Activated CD4-positive, alpha-beta T cell treated with anti-CD3 and anti-CD28 coated beads, Interleukin-2, amount 50 U/mL, for 24 hours (primary cell): ENCODE measurements at places on chromosomes 7 and 10.

- DNase-seq: no peak
Measured at GRCh38 chr7:135441791-135442190, 68.1 kb downstream of the CNOT4 start.

DNA sequence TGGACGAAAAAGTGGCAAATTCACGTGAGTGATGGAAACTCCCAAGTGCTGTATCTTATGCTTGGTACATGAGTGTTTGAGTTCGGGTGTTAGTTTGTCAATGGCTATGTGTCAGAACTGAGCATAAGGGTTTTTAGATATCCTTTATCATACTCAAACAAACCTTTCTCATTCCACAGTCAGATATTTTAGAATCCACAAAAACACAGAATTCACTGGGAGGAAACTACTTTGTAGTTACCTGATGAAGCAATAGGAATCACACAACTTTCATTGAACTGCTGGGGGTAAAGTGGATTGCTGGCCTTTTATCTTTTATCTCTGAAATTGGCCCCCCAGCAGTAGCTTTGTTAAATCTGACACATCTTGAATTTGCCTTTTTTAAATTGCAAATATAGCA is 64.0 kb downstream of the DKK1 start:
- DNase-seq: no peak

DNA sequence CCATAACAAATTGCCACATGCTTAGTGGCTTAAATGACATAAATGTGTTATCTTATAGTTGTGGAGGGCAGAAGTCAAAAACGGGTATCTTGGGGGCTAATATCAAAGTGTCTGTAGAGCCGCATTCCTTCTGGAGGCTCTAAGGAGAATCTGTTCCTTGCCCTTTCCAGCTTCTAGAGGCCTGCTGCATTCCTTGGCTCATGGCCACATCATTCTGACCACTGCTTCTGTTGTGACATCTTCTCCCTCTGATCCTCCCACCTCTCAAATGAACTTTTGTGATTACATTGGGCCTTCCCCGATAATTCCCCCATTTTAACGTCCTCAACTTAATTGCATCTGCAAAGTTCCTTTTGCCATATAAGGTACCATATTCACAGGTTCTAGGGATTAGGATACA is 76.1 kb downstream of the CYP26A1 start:
- no peak for DNase-seq

DNA sequence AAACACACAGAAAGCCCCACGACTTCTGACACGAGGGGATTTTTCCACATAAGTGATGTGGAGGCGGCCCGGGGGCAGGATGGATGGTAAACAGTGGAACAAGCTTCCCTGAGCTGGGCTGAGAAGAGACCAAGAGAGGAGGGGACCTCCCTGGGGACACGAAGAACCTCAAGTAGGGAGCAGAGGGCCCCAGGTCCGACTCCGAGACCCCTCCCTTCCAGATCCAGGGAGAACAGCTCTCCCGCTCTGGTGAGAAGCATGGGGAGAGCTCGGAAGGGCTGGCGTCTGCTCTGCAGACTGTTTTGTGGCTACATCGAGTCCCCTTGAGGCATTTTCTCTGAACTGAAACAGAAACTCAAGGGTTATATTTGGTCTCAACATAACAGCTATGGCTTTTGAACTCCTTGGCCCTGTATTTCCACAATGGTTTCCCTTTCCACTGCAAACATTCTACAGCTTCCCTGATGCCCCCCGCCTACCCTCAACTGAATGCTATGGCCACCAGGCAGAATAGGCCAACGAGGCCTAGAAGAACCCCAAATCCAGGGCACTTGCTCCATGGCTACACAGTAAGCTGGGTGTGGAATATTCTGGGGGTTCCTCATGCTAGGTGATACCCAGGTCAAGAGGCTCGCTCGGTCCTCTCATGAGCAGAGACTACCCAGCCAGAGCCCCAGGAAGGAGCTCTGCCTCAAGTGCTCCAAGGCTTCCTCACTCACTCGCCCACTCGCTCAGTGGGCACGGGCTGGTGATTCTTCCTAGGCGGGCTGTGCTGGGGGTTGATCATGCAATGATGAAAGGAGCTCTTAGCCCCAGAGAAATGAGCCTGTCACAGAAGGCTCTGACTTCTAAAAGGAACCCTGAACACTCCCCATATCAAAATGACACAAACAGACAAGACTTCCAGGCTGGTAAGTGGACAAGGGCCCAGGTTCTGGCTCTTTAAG is 47.5 kb downstream of the FAM53B start:
- DNase-seq: no peak

DNA sequence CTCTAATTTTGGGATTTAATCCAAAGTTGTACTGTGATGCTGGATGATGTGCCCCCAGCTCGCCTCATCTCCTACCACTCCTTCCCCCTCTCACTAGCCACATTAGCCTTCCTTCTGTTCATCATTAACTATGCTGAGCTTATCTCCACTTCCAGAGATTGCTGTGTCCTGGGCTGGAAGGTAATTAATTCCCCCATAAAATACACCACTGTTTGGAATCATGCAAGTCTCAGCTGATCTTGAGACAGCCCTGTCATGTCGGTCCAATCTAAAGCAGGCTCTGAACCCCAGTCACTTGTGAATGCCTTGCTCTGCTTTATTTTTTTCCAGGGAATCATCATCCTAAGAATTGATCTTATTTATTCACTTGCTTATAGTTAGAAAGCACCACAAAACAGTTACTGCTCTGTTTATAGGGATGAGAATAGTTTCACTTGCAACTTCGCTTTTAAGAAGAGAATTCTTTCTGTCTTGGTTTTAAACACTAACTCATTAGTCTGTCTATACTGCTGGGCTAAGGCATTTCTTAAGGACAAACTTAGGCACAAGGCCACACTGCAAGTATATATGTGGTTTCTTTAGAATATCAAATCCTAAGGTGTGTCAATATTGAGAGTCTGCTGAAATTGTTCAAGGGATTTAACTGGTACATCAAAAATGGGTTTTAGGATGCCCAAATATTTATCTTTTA is 341.1 kb upstream of the SEMA3A start:
- no peak for DNase-seq

DNA sequence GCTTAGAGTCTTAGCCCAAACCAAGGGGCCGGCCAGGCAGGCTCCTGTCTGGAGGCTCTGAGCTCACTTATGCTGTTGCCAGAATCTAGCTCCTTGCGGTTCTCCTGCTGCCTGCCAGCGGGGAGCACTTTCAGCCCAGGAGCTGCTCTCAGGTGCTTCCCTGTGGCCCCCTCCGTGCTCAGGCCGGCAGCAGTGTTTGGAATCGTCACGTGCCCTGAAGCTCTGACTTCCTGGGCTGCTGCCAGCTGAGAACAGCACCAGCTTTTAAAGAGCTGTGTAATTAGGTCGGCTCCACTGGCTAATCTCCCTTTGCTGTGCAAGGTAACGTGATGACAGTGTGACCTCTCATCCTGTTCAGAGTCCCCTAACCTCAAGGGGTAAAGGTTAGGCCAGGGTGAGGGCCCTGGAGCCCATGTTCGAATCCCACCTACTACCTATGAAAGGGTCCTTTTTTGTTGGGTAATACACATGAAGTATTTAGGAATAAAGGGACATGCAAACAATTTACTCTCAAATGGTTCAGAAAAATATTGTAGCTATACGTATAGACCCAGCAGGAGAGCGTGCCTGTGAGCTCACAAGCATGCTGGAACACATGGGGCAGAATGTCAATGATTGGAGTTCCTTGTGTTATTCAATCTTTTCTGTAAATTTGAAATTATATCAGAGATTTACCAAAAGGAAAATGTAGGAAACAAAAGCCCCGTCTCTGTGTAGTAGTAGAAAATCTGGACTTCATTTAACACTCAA is 16.6 kb downstream of the ZNF862 start:
- no peak for DNase-seq

DNA sequence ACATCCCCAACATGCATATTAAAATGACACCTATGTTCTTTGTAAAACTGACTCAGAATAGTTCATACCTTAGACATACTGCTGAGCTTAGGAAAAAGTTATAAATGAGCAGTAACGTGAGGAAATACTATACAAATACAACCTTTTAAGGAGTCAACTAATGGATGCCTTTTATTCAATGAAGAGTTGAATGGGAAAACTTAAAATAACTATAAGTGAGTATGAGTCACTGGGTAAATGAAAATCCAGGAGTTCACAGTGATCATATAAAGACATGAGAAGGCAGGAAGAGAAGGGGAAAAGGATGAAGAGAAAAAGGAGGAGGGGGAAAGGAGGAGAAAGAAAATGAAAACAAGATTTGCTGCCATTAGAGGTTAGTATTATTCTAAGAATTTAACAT is 157.8 kb upstream of the PCDH15 start:
- DNase-seq: no peak

DNA sequence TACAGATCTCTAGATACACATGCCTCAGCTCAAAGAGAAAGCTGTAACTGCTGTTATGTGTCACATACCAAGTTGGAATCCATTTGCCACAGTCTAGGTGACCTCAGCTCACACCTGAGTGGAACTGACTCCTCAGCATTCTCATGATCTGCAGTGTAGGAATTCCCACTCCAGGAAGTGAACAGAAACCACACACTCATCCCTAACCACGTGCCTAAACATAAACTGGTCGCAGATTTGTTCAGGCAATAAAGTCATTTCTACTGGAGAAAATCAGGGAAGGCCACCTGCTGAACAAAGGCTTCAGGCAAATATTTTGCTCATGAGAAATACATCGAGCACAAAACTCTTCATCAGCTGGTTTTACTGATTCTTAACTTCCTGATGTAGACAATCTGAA is 23.0 kb upstream of the ZMYND11 start:
- no peak for DNase-seq

- no peak for DNase-seq
Measured at GRCh38 chr7:1703441-1703840, 33.4 kb downstream of the ELFN1 start.

GRCh38 chr10:50281210-50281966 is 30.1 kb upstream of the ASAH2 start:
- DNase-seq: no peak

- DNase-seq: no peak
Measured at GRCh38 chr7:150990416-150991186, at the start of gene NOS3. TSS of gene NOS3 (plus strand) at chr7:150991017. CDS start at chr7:150993804, 2,787 bp downstream.

DNA sequence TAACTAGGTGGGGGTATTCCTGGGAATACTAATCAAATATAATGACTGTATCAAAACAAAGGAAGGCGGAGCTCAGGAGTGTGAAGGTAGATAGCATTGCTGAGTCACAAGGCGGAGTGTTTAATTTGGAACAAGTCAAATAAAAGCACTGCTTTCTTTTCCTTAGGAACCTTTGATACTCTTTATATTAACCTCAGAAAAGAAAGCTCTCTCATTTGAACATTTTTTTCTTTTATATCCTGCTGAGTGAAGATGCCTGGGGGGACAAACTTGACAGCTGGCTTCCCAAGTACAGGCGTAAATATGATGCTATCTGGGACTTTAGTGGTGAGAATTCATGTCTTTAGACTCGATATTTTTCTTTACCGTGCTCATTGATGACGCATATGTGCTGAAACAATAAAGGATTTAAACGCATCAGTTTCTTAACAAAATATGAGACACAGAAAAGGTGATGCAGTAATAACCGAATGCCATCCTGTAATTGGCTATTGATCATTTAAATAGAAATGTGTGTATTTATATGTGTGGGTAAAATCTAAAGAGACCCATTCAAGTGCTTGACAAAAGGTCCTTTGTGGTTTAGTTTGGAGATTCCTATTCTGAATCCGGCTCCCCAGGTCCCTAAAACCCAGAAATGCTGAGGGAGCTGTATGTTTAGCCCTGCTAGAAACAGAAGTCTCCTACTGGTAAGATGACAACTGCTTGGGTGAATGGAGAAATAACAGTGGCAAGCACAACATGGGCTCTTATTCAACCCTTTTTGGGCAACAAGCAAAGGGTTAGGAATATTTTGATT is 102.7 kb downstream of the PRTFDC1 start:
- DNase-seq: no peak

DNA sequence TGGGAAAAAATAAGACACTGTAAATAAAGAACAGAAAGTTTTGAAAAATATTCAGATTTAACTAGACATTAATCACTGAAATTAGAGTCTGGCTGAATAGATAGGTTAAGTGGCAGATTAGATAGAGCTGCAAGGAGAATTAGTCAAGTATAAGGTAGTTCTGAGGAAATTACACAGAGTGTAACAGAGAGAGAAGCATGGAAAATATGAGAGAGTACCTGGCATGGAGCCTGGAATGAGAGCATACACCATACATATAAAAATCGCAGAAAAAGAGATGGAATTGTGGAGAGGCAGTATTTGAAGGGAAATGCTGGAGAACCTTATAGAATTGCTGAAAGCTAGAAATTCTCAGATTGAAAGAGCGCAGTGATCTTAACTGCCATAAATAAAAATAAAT is 46.9 kb downstream of the ZNRF2 start:
- DNase-seq: no peak

DNA sequence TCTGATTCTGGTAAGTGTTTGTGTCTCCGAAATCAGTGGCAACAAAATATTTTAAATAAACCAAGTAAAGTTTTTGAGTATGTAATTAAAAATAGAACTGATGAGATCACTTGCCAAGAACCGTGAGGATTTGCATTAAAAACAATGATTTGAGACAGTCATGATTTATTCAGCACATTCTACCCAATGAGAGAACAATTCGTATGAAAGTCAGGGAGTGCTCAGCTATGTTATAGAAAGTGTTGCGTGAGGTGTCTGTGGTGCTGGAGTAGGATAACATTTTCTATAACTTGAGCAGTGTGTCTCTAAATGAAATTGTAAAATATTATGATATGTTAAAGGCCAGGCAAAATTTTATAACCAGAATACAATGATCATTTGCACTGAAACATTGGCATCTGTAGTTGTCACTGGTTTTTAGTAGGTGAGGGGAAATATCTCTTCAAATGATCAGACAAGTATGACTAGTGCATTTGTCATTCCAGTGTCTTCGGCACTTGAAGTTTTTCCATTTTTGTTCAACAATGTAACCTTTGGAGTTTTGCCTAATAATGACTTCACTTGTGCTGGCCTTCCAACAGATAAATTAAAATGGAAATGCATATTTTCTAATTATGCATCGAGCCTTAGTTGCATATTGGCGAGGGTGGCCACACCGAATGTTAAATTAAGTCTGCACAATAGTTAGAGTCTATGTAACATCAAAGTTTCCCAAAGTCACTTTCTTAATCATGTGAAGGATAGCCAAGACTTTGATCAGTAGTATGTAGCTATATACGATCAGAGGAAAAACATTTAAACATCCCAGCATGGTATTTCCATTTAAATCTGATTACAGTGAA is 335.9 kb downstream of the GFRA1 start:
- no peak for DNase-seq

DNA sequence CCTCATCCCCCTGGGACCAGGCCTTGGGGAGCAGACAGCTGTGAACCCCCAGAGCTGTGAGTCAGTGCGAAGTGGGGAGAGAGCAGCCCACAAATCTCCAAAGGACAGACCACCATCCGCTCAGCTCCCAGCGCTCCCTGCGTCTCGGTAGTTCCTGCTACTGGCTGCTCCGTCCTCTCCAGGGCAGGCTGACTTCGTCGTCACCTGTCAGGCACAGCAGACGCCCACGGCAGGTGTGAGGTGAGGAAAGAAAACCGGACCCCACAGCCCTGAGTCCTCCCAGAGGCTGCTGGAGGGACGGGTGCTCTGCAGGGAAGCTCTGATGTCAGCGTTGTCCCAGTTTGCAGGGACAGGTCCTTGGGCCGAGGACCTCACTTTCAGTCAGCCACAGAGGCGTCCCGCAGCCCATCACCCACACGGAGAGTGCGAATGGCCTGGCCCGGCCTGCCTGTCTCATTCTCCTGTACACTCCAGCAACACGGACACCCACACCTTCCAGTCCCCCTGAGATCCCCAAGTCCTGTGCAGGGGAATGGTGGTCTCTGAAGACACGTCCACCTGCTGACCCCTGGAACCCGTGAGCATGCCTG is 95.2 kb downstream of the DNAJB6 start:
- no peak for DNase-seq

- DNase-seq: no peak
Measured at GRCh38 chr7:141017555-141017954, 2.8 kb upstream of the MRPS33 start.

GRCh38 chr7:37524797-37525196 is 76.1 kb upstream of the ELMO1 start:
- DNase-seq: no peak
